ENCODE measurements at places on chromosomes 1 and 21.

GRCh38 chr1:41800311-41800829 is 118.4 kb downstream of the HIVEP3 start:
- DNase-seq = no peak

DNA sequence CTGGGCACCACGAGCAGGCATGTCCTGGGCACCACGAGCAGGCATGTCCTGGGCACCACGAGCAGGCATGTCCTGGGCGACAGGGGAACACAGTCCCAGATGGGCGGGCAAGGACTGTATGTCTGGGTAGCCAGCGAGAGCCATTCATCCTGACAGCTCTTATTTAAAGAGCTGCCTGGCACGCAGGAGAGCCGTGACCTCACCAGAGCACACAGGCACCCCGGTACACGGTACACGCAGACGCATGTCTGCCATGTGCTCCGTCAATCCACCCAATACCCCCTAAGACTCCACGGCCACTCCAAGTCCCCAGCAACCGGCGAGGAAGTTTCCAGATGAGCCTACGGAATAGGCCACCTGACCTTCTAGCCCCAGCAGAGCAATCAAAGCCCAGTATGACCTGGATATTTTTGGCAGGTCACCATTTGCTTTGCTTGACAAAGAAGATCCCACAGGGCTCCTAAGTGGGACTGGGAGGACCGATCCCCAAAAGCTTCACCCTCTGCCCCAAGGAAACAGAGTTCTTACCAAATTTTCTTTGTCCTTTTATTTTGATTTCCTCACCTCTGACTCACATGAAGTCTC is 51.7 kb downstream of the CASZ1 start:
- no peak for DNase-seq

DNA sequence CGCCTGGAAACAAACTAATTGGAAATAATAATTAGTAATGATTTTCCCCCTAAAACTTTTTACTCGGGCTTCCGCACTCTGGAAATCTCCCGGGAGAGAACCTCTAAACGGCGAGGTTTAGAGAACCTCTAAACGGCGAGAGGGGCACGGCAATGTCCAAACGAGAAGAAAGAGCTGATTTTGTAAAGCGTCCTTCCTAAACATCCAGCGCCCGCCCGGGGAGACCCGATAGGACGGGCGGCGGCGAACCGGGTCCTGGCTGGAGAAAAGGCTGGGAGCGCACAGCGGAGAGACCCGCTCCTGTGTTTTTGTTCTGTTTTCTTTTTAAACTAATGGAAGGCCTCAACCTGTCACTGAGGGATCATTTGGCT is 1.6 kb downstream of the PAX7 start:
- DNase-seq = no peak

- DNase-seq = no peak
Measured at GRCh38 chr1:174447866-174448530, at the start of gene GPR52. Gene GPR52 (plus strand): TSS chr1:174447964. CDS start chr1:174448112, 148 bp downstream.

DNA sequence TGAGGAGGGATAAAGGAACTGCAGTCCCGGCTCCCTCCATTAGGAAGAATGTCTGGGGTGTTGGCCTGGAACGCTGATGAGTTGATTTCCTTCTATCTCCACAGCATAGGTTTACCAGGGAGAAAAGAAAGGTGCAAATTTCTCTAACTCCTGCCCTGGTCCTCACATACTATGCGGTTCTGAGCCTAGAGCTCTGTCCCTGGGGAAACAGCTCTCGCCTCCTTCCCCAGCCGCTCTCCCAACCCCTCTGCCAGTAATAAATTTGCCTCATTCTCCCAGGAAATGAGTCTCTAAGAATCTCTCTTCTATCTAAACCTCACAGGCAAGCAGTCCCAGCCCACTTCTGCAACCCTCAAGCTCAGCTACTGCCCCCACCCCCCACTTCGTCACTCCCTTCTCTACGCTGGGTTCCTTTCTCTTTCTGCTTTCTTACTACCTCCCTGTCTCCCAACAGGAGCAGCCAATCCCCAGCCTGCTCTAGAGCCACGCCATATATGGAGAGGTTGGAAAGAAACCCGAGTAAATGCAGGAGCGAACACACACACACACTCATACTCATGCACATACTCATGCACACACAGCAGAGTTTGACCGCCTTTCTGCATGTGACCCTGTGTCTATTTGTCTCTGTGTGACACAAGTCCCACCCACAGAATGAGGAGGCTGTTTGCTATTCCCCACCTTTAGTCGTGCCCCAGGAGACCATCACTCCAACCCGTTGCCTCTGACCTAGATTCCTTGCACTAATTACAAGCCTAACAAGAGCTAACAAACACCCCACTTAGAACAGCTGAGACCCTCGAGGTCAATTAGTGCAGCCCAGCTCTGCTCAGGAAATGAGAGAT is 13.4 kb downstream of the PLEKHO1 start:
- DNase-seq = no peak

GRCh38 chr1:119546641-119547040 is 39.6 kb downstream of the HSD3B1 start:
- no peak for DNase-seq

Data from stimulated activated CD4-positive, alpha-beta T cell treated with anti-CD3 and anti-CD28 coated beads, TNF-alpha, amount 100 ng/mL, for 24 hours (primary cell).